IMR-90 (cell line): ENCODE measurements at places on chromosomes 1 and 21. TPM values are rescaled to one million over a fixed set of nuclear protein-coding genes. Genes with fewer than 3 reads are reported as not detected.

- DNase-seq, result no peak
These were observed 173.2 kb downstream of the ATP6V1G3 start for GRCh38 chr1:198367296-198367695.

DNA sequence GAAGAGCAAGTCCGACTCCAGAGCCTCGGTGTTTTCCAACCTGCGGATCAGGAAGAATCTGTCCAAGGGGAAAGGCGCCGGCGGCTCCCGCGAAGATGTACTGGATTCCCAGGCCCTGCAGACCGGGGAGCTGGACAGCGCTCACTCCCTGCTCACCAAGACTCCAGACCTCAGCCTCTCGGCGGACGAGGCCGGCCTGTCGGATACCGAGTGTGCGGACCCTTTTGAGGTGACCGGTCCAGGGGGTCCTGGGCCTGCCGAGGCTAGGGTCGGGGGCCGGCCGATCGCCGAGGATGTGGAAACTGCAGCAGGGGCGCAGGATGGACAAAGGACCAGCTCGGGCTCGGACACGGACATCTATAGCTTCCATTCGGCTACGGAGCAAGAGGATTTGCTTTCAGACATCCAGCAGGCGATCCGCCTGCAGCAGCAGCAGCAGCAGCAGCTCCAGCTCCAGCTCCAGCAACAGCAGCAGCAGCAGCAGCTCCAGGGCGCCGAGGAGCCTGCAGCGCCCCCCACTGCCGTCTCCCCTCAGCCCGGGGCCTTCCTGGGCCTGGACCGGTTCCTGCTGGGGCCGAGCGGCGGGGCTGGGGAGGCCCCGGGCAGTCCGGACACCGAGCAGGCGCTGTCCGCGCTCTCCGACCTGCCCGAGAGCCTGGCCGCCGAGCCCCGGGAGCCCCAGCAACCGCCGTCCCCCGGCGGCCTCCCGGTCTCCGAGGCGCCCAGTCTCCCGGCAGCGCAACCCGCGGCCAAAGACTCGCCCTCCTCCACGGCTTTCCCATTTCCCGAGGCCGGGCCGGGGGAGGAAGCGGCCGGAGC lies 827 bp downstream of the FMN2 start:
- DNase-seq, result peak; percentile 74

DNA sequence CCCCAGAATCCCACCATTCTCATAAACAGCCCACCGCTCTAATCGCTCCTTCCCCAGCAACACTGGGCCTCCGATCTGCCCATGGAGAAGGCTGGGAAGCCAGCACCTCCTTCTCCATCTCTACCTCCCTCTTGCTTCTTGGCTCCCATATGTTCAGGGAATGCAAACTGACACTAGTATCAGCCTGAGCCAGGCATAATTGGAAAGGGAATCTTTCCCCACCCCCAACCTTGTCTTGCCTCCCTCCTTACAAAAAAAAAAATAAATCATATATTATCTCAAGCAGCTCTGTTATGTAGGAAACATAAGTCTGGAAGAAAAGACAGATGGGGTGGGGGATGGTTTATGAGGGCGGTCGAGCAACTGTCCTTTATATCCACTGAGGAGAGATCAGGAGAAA lies 127.2 kb downstream of the NAV1 start:
- no peak for DNase-seq

GRCh38 chr1:177871613-177872307 lies 98.1 kb downstream of the SEC16B start:
- no peak for DNase-seq

- DNase-seq, result no peak
These were observed 5.8 kb downstream of the KIF1B start for GRCh38 chr1:10216090-10216749.

- no peak for DNase-seq
These were observed 859 bp upstream of the ZBTB18 start for GRCh38 chr1:244050014-244050834.

GRCh38 chr1:180507795-180508724 lies 5.7 kb upstream of the ACBD6 start:
- DNase-seq, result peak; percentile 96

- DNase-seq, result no peak
These were observed 492.8 kb downstream of the CAMTA1 start for GRCh38 chr1:7278045-7278444.

GRCh38 chr1:109816175-109816811 lies 52.6 kb upstream of the EPS8L3 start:
- no peak for DNase-seq

GRCh38 chr1:209598227-209598626 lies 14.7 kb downstream of the CAMK1G start:
- no peak for DNase-seq

- peak; percentile 16 for DNase-seq
These were observed 55.9 kb downstream of the SETD4 start for GRCh38 chr21:36004441-36004840.

- DNase-seq, result no peak
These were observed 11.3 kb downstream of the TMEM63A start for GRCh38 chr1:225870911-225871310.

GRCh38 chr1:232627171-232627570 lies 2.8 kb downstream of the SIPA1L2 start:
- no peak for DNase-seq

- no peak for DNase-seq
These were observed 2.7 kb downstream of the AK4 start for GRCh38 chr1:65150583-65151263.

GRCh38 chr1:243286409-243287122 lies 30.7 kb downstream of the SDCCAG8 start:
- peak; percentile 63 for DNase-seq

- DNase-seq, result no peak
These were observed 150.0 kb upstream of the ADGRL2 start for GRCh38 chr1:81650776-81651175.

DNA sequence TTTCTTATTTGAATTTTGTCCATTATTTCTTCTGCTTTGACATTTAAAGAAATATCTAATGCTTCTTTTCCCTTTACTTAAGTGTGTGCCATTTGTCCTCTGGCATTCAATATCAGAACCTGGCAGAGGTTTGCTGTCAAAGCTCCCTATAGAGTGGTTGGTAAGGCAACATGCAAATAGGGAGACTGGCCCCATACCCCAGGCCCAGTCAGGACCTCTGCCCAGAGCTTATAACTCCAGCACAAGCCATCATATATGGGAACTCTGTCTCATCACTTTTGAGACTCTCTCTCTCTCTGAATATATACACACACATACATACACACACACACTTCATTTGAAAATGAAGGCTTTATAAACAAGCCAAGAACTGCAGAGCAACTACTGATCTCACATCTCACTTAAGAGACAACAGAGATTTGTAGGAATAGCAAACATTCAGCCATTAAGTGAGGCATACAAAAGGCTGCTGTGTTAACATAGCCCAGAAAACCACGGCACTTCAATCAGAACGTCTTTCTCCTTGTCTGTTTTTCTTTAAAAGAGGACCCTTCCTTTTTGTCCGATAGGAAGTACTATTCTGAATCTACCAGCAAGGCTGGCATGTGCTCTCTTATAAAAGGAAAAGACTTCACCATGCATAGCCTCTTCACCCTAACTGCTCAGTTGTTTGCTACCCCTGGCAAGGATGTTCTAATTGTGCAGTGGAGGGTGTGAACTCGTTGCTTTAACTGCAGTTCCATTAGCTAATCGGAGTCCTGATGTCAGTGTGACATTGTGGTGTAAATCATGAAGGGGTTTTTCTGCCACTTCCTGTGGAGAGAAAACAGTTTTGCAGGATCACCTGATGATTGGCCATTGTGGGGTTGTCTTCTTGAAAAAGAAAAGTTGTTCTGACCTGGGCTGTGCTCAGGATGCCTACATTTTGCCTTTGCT lies 101.7 kb downstream of the NR5A2 start:
- DNase-seq, result no peak

- peak; percentile 47 for DNase-seq
These were observed 539 bp downstream of the LAMC1 start for GRCh38 chr1:183023601-183024316.

DNA sequence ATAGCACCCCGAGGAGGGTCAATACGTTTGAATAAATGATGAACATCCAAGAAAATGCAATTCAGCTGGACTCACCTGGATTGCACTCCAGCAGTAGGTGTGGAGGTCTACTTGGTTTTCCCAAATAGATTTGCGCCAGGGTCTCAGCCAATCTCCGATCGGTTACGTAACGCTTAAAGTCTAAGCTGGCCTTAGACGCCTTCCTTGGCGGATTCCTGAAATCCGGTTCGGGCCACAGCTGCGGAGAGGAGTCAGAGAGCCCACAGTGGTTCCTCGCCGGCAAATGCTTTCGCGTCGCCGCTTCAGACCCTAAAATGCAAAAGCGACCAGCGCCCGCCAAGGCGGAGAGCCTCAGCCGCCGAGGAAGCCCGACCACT lies 322 bp downstream of the TFB2M start:
- DNase-seq, result peak; percentile 58

- no peak for DNase-seq
These were observed 784 bp downstream of the RPL11 start for GRCh38 chr1:23692308-23692871.

DNA sequence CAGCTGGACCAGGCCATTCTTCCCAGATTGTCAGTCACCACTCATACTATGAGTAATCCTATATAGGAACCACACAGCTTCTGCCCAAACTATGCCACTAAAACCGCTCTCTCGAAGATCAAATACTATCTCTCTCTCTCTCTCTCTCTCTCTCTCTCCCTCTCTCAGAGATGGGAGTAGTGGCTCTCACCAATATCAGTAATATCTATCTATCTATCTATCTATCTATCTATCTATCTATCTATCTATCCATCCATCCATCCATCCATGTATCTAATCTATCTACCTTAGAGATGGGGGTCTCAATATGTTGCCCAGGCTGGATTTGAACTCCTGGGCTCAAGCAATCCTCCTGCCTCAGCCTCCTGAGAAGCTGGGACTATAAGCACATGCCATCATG lies 4.7 kb upstream of the HIPK1 start:
- DNase-seq, result no peak

- no peak for DNase-seq
These were observed 130.4 kb upstream of the ETS2 start for GRCh38 chr21:38675182-38675824.

DNA sequence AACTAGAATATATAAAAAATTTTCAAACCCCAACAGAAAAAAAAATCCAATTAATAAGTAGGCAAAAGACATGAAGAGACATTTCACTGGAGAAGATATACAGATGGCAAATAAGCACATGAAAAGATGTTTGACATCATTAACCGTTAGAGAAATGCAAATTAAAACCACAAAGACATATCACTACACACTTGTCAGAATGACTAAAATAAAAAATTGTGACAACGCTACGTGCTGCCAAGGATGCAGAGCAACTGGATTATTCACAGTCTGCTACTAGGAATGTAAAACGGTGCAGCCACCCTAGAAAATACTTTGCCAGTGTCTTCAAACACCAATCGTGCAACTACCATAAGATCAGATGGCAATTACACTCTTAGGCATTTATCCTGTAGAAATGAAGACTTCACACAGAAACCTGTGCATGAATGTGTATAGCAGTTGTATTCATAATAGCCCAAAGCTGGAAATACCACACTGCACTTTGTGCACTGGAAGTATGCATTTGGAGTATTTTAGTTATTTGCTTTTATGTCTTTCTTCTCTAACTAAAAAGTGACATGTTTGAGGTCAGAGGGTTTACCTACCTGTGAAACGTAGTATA lies 75.3 kb upstream of the PALMD start:
- DNase-seq, result peak; percentile 47

- no peak for DNase-seq
These were observed 3.9 kb downstream of the LAMB3 start for GRCh38 chr1:209648346-209648745.

DNA sequence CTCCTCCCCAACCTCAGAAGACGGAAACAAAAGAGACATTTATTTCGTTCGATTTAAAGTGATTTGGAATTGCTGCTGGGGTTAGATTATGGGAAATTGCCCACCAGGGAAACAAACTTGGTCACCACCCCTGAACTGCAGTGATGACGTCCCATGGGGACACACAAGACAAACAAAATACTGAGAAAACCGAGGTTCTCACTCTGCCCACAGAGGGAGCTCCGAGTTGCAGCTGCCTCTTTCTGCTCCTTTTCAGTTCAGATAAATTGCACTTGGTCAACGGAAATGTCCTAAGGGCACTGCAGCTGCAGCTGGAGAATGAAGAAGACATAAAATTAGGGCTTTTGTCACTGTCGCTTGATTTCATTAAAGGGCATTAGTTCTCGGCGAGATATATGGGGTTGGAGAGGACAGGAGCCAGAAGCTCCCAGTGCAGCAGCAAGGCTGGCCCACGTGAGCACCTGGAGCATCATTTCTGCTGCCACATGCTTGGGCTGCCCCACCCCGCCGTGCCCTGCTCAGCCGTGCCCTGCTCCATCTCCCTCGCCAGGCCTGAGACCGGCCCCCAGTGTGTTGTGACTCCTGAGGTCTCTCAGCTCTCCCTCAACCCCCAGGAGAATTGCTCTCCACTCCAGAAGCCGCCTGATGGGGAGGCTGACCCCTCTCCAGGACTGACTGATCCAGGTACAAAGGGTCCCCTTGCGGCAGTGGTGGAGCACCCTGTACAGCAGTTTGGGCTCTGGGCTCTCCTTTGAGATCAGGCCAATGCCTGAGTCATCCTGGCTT lies 231.7 kb upstream of the AJAP1 start:
- no peak for DNase-seq

DNA sequence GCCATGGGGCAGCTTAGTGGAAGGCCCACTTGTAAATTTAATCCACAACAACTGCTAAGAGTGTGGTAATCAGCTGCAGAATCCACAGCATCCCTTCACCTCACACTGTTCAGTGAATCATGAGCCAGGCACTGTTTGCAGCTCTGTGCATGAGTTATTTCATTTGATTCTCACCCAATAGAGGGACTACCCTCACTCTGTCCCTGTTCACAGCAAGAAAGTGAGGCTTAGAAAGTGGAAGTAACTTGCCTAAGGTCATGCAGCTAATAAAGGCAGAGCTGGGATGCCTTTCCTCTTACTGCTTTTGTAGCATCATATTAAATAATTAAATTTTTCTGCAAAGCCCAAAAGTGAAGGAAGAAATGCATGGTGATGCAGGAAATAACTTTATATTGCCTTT lies 346.5 kb upstream of the PLD5 start:
- DNase-seq, result no peak

DNA sequence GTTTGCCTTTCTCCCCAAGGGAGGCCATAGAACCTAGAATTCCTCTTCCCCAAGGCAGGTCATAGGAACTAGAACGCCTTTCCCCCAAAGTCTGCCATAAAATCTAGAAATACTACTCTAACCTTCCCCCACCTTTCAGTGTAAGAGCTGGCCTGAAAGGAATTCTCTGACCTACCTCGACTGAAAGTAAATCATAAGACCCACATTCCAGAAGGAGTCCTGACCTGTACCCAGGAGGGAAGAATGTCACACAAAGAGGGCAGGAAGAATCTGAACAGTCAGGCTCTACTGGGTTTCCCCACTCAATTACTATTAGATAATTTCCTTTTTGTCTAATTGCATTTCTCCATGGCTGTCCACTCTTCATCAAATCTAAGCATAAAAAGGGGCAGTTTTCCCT lies 5.7 kb upstream of the ATG4C start:
- DNase-seq, result no peak

BRINP2 gene
- total RNA-seq, result not detected in 2 replicates

FAM177B gene
- total RNA-seq, result not detected in 2 replicates

LENEP gene
- total RNA-seq, result not detected in 2 replicates

SPATA21 gene
- not detected in 2 replicates for total RNA-seq

CADM3 gene
- total RNA-seq, result not detected in 2 replicates

BTBD19 gene
- total RNA-seq, result 0.56 and 0.90 TPM in 2 replicates

TRNP1 gene
- total RNA-seq, result 68.6 and 91.6 TPM in 2 replicates

LCE3D gene
- total RNA-seq, result not detected in 2 replicates

ASTN1 gene
- total RNA-seq, result under 0.01 TPM in 1 of 2 replicates, not detected in the other

IVL gene
- total RNA-seq, result not detected in 2 replicates
